ENCODE measurements at places on chromosomes 1 and 21.

DNA sequence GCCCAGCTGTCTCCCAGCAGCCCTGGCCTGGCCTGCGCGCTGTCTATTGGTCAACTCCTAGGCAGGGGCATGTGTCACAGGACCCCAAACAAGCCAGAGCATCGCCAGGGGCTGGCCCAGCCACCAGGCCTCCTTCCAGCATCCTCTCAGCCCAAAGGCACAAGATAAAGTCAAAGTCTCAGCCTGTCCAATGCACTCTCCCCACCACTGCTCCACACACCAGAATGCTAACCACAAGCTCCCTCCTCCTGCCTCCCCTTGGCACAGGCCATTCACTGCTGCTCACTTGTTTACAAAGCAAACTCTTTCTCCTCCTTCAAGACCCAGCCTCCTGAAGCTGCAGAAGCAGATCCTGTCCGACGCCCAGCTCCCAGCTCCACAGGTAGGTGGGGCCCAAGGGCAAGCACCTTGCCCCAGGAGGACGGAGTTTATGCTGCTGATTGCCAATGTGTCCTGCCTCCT is 133.4 kb downstream of the DMRTB1 start:
- peak; percentile 10 for DNase-seq

DNA sequence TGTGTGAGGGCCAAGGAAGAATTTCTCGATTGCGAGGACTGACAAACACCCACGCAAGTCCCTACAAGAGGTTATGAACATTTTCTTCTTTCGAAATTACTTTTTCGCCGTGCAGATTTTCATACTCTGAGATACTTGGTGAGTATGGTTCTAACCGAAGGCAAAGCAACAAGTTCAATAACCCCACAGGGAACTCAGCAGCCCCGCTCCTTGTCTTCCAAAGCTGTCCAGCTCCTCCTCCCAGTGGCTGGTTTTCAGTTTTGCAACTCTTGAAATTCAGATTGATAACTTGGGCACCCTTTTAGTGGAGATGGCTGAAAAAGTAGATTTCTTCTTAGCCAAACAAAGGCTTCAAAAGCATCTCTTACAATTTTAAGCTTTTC is 154.4 kb downstream of the SETD4 start:
- no peak for DNase-seq

- DNase-seq: no peak
These were observed 79.8 kb upstream of the IPO9 start for GRCh38 chr1:201749059-201749690.

- DNase-seq: no peak
These were observed 175.7 kb downstream of the VPS13D start for GRCh38 chr1:12405325-12406210.

DNA sequence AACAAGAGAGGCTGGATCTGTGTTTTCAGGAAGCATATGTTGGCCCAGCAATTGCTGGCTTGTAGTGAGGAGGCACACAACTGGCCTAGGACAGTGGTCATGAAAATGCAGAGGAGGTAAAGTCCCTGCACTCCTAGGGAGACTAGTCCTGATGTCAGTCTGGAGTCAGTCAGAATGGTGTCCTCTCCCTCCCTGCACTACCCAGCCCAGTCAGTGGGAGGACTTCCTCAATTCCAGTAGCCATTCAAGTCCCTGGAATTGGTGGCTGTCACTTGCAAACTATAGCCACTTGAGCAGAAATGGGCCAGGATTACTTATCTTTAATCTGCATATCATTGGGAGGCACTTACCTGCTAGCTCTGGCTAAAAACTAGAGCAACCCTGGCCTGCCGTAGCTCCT is 18.6 kb downstream of the NDUFS5 start:
- DNase-seq: no peak

- no peak for DNase-seq
These were observed 67.3 kb upstream of the OLIG2 start for GRCh38 chr21:32958288-32959002.

DNA sequence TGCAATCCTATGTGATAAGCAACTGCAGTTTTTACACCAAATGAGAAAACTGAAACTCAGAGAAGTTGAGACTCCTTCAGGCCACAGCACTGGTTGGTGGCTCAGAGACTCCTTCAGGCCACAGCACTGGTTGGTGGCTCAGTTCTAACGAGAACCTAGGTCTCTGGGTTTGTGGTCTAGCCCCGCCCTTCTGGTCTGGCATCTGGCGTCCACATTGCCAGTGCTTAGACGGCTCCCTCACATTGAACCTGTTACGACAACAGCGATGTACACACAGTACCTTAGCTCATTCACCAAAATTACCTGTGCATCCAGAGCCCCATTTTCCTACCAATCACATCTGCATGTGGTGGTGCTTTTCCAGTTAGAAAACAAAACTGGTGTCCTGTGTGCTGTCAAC is 66.1 kb downstream of the NID1 start:
- peak; percentile 36 for DNase-seq

DNA sequence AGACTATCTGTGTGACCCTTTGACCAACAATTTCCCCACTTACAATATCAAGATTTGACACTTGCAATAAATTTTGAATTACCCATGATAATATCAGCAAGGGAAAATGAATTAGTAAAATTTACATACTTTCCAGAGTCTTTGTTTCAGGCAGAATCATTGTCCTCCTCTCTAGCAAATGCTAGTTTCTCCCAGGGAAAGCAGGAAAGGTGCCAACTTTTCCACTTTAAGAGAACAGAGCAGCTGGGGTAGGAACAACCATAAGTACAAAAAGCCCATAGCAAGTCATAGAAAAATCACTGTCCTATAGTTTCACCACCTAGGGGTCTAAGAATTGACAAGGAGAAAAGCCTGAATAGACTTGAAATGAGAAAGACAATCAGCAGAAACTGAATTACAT is 67.1 kb upstream of the GUCA2B start:
- no peak for DNase-seq

DNA sequence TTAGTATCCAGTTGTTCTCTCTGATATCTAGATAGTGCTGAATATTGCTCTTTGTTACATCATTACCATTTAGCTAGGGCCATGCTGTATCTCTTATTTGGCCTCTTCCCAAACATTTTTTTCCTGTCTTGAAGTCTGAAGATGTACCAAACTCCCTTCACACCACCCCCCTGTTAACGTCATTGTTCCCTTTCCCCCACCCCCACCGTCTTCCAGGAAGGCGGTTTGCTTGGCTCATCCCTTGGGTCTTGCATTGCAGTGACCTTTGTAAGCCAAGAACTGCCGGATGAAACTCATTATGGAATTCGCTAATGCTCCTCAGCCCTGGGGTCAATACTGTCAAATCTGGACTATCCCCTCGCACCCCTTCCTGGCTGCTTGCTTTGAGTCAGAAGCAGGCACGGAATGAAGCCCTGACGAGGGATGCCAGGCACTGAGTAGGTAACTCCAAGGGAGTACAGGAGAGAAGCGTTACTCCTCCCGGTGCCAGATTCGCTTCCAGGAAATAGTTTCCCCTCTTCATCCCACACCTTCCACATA is 283.1 kb downstream of the TM2D1 start:
- DNase-seq: no peak

DNA sequence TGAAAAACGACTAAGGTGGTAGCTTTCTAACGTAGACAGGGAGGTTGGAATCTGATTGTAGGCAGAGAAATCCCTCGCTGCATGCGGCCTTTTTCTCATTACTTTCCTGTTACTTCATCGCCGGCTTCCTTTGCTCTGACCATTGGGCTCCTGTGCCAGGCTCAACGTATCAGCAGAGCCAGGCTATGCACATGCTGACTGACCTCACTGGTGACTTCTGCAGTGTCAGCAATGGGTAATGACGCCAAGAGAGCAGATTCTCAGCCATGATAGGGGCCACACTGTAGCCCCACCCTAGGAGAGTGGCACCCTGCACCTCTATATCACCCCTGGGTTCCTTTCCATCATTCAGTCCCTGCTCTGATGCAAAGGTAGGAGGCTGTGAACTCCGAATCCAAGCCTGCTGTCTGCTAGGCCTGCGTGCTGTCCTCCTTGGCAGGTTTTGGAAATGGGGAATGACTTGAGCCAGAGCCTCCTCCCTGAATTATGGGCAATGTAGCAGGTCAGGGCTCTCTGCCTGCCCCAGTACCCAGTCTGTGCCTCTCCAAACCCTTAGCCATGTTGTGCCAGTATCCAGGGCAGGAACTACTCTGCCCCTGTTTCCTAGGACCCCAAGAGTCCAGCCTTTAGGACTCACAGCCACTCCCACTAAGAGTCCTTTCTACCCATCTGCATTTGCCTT is 11.4 kb downstream of the PPFIA4 start:
- DNase-seq: no peak

DNA sequence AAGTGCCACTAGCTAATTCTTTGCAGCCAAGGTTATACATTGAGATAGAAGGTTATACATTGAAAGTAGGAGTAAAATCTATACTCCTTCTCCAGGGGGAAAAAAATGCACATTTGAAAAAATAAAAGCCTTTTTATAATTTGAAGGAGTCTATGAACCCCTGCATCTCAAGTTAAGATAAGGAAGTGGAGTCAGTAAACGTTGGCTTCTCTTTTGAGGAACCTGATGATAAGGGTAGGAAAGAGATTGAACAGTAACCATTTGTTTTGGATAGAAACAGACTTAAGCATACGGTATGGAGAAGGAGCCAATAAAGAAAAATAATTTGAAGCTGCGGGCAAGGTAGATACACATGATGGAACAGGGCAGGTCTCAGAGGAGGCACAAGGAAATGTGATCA is 64.1 kb downstream of the RPAP2 start:
- no peak for DNase-seq

DNA sequence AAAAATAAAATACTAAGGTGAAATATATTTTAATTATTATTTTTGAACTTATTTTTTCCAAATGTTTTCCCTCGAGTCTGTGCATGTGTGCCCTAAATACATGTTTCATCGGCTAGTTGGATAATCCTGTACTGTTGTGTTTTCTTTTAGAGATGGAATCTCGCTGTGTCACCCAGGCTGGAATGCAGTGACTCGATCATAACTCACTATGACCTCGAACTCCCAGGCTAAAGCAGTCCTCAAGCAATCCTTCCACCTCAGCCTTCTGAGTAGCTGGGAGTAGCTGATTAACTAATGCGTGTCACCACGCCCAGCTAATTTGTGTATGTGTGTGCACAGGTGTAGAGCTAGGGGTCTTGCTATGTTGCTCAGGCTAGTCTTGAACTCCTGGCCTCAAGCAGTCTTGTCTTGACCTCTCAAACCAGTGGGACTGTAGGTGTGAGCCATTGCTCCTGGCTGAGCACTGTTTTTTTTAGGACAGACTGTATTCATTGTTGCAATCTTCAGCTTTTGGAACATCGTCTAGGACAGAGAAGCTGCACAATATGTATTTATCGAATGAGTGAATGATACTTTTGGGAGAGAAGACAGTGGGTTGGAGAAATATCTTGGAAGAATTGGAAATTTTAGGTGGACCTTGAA is 4.8 kb upstream of the TMCO1 start:
- DNase-seq: no peak

GRCh38 chr1:209674957-209675564 is at the start of gene G0S2:
Gene G0S2, plus strand, starts transcription at chr1:209675412. Its CDS starts 273 bp downstream, at chr1:209675685.
- peak; percentile 33 for DNase-seq
